ENCODE measurements at places on chromosomes 16 and 17. TPM values are rescaled to one million over a fixed set of nuclear protein-coding genes. Genes with fewer than 3 reads are reported as not detected.
A peak's percentile ranks its signal among the peaks of the same experiment; 100 is the strongest.

MPP2 gene
- 4.6 TPM for total RNA-seq

- DNase-seq = peak; percentile 58
Observed at GRCh38 chr16:85888405-85889331, 10.3 kb upstream of the IRF8 start.

ALOX15 gene
- total RNA-seq = not detected

GRCh38 chr17:82092995-82093751 is 4.9 kb downstream of the FASN start:
- no peak for DNase-seq

CIBAR2 gene
- total RNA-seq = not detected

- no peak for DNase-seq
Observed at GRCh38 chr16:12260647-12261262, 284.2 kb downstream of the SNX29 start.

- no peak for DNase-seq
Observed at GRCh38 chr16:30691907-30692306, 7.1 kb upstream of the SRCAP start.

PIMREG gene
- total RNA-seq = 13.1 TPM

- DNase-seq = no peak
Observed at GRCh38 chr16:30187971-30188561, 4.7 kb downstream of the CORO1A start.

DNA sequence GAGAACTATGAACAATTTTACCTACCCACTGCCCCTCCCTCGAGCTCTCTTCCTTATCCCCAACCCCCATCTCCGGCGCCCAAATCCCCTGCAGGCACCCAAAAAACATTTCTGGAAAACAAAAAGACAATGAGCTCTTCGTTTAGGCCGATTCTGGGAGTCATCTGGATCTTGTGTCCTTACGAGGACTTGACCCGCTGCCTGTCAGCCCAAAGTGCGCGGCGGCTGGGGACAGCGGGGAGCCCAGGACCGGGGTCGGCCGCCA is 524 bp downstream of the STRADA start:
- DNase-seq = no peak

DNA sequence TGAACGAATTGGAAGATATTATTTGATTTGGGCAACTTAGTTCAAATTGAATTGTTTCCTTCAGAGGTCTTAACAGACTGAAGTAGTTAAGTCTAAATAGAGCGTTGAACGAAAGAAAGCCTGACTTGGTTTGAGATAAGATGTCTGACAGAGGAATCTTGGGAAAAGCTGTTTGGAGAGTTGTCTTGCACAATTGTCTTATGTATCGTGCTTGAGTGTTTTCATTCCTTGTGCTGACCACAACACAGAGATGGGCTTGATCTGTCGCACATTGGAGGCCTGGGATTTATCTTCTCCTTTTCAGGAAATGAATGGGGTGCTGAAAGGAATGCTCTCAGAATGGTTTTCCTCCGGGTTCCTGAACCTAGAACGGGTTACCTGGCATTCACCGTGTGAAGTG is 7.8 kb downstream of the MLYCD start:
- DNase-seq = no peak

- DNase-seq = no peak
Observed at GRCh38 chr17:11082559-11082958, 158.5 kb upstream of the SHISA6 start.
